ENCODE measurements at places on chromosomes 2 and 18.

DNA sequence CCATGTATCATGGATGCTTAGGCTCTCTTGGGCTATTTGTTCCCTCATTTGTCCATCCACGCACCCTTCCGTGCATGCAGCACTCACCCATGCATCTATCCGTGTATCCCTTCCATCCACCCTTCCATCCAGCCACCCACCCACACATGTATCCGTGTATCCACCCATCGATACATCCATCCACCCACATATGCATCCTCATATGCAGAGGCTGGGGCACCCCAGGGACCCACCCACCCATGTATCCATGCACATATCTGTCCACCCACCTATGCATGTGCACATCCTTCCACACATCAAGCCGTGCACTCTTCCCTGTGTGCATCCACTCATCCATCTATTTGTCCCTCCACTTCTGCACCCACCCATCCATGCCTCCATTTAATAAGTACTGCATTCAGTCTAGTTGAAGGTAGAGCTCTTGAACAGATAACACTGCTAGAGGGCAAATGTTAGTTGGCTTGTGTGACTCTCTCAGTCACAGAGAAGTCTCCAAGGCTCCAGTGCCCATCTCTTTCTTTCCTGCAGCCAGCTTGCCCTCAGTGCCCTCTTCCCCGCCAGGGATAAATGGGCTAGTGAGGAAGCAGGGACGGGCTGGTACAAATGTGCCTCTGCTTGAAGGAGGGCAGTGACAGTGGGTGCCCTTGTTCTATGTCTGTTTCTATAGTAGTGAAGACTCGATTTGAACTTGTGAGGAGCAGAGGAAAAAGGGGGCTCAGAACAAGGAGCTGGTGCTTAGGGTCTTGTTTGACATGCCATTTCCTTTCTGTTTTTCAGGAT, 61.5 kb downstream of the EMILIN2 start:
- no peak for DNase-seq

DNA sequence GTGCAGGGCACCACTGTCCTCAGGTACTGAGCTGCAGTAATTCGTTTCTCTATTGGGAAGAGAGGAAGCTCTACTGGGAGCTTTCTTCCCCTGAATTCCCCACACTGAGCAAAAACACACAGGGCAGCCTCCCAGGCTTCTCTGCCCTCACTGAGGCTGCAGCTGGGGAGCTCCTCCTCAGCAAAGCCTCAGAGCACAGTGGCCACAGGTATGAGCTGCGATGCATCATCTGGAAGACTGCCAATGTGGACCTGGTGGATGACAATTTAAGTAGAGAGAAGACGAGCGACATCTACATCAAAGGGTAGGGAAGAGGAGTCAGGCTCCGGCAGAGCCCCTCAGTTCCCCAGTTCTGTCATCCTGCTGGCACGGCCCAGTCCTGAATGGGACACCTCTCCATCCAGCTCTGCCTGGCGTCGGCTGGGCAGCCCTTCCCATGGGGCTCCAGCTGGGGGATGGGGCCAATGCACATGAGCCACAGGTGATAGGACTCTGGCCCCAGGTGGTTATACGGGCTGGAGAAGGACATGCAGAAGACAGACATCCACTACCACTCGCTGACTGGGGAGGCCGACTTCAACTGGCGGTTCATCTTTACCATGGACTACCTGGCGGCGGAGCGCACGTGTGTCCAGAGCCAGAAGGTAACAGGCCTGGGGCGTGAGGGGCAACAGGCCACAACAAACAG, 37.6 kb downstream of the LMAN2L start:
- no peak for DNase-seq

GRCh38 chr2:205781244-205781931, 99.1 kb downstream of the NRP2 start:
- no peak for DNase-seq

DNA sequence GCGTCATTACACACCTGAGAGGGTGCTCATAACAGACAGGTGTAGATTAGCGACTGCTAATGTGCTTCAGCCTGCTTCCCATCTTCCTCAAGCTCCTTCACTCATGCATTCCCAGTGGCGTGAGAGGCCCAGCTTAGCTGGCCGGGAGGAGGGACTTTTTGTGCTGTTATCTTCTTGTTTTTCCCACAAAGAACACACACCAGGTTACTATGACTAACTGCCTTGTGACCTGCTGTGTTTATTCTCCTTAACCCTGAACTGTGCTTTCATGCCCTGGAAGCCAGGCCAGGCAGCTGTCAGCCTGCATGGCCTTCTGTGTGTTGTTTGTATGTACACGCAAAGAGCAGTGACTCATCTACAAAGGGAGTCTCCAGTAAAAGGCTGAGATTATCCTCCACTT, 143.8 kb downstream of the PIEZO2 start:
- DNase-seq: no peak

DNA sequence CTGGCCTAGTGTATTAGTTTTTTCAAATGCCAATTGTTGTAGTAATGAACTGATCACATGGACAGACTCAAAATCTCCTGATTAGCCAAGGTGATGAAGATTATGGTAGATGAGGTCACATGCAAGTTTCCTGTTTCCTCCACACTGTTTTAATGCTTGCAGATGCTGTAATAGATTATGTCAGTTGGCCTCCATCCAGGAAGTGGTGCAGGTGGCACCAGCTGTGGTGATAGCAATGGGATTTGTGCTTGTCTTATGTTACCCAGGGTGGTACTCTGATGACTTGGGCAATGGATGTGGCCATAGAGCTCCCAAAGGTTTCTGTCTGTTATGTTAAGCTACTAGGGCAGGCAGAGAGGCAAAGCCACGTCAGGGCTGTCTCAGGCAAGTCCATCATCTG, 332.9 kb upstream of the DDX18 start:
- no peak for DNase-seq

DNA sequence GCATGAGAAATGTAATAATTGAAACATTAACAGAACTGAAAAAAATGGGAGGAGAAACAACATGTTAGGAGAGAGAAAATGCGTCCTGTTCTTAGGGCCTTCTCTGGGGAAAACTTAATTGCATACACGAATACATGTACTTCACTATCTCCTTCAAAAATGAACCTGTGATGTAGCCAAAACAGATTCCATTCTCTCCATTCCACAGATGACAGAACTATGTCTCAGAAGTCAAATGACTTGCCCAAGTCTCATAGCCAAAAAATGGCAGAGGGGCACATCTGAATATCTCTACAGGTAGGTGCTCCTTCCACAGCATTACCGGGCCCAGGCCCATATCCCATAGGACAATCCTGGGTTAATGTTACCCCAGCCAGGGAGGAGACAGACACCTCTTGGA, 3.9 kb upstream of the DCTN1 start:
- no peak for DNase-seq

GRCh38 chr2:159009940-159010339, 41.5 kb downstream of the TANC1 start:
- DNase-seq: no peak

GRCh38 chr18:51039138-51040112, 9.4 kb downstream of the SMAD4 start:
- DNase-seq: no peak

Data from cerebellar nuclear complex (tissue), 1 donor.